Fibroblast of gingiva (primary cell): ENCODE measurements at places on chromosomes 4 and X.
A peak's percentile ranks its signal among the peaks of the same experiment; 100 is the strongest.

DNA sequence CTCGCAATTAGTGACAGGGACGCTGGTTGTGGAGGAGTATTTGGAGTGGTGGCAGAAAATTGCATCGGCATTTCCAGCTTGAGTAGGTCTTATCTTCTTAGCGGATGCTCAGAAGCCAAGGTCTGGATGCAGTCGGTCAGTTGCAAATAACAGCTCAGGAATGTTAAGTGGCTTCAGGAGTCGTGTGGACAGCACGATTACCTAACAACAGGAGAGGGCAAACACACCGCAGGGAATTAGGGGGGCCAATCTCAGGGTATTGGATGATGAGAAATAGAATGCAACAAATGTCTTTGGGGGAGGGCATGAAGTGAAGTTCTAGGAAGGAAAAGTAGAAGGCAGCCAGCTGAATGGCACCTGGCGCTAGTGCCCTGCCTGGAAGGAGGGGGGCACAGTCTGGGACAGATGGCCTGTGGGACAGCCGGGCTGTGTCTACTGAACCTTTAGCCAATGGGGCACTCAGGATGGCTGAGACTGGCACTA, 11.8 kb downstream of the RASL11B start:
- no peak for DNase-seq

DNA sequence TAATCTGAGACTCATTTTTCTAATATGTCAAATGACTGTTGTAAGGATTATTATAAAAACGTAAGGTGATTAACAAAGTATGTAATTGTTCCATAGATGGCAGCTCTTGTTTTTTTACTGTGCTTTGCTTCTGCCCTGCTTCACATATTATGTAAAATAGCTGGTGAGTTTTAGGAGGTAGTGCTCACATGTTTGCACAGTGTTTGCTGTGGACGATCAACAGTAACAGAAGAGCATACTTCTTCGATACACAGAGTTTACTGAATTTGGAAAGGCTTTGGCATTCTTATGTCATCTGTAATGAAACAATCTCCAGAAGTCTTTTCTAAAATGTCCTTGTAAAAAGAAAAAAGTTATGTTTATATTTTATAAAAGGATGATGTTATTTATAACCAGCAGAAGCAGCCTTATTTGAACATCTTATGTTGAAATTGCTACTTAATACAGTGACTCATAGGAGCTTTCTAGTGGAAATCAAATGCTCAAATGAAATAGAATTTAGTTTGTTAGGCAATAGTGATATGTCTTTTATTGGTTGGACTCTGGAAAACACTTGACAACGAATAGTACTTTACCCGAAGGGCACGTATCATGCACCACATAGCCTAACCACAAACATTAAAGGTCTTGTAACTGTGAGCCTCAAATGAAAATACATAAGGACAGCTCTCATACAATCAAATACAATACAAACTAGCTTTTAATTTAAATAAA, 1.9 kb upstream of the MTTP start:
- DNase-seq: peak; percentile 72

DNA sequence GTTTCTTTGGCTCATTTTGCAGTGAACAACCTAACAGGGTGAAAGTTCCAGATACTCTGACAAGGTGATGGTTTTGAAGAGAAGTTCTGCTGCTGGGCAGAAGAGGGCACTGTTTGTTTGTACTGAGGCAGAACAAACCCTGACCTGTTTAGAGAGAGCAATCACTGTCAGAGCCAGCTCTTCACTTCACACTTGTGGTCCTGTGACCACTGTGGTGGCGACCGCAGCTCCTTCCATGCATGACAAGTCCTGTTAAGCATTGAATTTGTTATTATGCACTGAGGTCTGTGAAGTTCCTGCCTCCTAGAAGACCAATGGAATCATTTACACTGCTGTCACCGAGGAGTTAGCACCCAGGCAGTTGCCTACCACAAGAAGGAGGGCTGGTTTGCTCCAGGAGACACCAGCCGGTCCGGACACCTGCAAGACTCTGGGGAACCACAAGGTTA, 86.6 kb downstream of the ZNF330 start:
- DNase-seq: peak; percentile 59

DNA sequence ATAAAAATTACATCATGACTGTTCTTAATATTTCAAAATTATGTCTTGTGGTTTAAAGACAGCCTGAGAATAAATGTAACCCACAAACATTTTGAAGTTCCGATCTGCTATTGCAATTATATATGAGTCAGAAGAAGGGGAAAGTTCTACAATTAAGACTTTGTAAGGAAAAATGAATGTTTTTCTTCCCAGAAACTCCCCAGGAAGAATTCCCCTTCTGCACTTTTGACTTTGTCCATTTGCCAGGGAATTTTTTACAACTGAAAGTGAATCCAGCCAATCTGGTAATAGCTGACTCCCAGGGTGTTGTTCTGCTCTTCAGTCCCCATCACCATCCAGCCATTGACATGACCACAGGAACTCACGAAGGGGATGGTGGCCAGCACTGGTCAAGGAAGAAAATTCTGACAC, 61.6 kb upstream of the NOCT start:
- peak; percentile 94 for DNase-seq

GRCh38 chrX:108456971-108457477, 17.4 kb downstream of the COL4A5 start:
- DNase-seq: peak; percentile 7

DNA sequence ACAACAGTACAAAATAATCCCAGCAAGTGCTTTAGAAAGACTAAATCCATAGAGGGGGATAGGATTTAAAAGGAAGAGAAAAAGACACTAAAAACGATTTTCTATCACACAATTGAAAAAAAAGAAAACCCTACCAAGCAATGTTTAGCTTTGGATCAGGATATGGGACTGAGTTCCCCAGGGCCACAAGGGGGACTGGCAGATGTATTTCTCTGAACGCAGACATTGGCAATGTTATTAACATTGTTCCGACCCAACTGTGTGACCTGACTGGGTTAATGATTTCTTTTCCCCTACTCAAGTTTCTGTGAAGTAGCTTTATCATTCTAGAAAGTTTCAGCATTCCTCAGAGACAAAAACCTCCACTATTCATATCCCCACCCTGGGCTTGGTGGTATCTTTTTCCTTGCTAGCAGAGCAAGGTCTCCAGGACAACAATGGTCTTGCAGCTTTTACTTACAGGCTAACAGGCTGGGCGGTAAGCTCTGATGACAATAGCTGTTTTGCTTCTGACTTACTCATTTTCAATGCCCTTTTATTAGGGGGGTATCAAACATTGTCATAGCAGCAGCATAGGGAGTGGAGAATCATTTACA, 25.8 kb downstream of the SLC7A11 start:
- no peak for DNase-seq

- DNase-seq: no peak
Observed at GRCh38 chr4:189436207-189436606, 504.5 kb upstream of the FRG1 start.

GRCh38 chrX:69387567-69388487, 116.3 kb upstream of the NALF2 start:
- DNase-seq: peak; percentile 7

- no peak for DNase-seq
Observed at GRCh38 chr4:1508161-1509160, 102.2 kb upstream of the NKX1-1 start.

DNA sequence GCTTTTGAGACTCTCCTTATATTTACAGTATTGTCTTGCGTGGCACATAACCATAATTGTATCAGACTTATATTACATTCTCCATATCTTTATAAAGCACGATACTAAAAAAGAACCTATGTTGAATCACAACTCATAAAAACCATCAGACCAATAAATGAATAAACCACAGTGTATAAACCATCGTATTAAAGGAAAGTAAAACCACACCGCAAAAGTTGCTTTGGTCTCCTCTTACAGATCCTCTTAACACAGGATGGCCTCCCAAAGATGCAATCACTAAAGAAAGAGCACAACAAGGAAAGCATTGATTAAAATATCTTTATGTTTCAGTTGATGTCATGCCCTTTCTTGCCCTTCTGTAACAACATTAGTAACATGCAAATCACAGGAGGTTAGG, 437.9 kb downstream of the AFF2 start:
- no peak for DNase-seq

GRCh38 chr4:7518871-7519637, 84.3 kb upstream of the PSAPL1 start:
- no peak for DNase-seq

DNA sequence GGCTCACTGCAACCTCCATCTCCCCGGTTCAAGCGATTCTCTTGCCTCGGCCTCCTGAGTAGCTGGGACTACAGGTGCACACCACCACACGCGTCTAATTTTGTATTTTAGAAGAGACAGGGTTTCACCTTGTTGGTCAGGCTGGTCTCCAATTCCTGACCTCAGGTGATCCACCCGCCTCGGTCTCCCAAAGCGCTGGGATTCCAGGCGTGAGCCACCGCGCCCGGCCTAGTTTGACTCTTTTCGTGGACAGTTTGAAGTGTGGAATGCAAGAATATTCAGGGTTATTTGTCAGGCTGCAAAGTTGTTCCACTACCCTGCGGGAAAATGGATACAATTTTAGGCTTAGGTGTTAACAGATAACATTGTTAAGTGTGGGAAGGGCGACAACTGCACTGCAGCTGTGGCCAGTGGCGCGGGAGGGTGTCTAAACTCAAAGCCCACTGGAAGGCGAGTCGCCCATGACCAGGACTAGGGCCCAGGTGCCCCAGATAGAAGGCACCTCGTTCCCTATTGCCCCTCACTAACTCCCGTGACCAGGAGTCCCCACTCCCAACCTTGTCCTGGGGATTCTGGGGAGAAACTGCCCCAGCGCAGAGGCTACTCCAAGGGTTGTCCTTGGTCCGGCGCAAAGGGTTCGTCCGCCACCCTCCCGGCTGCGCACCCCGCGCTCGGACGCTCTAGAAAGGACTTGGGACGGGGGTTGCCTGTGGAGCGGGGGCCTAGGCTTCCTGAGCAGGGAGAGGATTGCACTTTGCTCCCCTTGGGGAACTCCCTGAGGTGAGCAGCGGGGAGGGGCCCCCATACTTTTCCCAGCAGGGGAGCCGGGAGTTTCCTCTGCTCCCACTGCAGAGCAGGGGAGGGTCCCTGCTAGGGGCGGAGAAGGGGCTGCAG, 1.1 kb upstream of the CD99 start:
- DNase-seq: no peak

GRCh38 chr4:124753941-124754581, 41.5 kb upstream of the ANKRD50 start:
- peak; percentile 43 for DNase-seq

GRCh38 chrX:71214604-71215337, 8.3 kb upstream of the GJB1 start:
- DNase-seq: no peak

DNA sequence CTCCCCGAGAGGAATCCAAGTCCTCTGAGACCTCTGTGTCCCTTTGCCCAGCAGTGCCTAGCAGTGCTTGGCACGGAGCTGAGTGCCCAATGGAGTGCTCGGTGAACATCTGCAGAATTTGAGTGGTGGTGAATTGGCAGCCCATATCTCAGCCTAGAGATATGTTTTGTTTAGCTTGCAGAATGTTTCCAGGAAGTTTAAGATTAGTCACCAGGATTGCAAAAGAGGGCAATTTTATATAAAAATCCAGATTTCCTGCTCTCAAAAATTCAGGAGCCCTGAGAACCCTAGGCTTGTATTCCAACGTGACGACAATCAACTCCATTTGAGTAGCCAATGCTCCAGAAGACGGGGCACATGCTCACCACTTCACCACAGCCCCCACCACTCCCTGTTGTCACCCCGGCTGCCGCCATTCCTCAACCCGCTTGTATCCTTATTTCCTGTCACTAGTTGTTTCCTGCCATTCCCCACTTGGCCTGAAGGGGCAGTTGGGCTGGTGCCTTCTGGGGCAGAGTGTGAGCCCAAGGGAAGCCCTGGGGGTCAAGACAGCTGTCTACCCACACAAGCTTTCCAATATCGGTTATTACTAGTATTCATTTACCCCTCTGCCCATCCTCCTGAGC, 116.9 kb downstream of the EFNB1 start:
- DNase-seq: peak; percentile 63

DNA sequence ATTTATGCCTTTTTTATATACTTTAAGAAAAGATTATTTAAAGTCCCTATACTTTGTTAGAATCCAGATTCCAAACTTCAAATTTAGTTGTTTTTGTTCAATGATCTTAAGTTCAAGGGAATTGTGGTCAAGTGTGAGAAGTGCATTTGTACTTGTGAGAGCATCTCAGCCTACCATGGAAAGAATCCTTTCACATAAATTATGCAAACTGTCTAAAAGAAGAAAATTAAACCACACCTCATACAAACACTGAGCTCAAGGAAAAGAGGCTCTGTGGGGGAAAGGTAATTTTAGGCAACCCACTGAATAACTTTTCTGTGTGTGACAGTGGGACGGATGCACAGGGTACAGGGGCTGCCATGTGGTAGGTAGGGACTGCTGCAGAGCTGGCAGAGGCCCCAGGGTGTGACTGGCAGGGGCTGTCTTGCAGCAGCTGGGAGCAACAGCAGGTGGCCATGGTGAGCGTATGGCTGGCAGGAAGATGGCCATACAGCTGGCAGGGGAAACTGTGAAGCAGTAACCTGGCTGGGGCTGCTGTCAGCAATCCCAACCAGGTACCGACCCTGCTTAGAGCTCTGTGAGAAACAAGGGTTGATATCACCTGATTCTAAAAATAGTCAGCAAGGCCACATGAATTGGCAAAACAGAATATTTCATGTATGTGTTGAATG, 130.6 kb downstream of the UGT8 start:
- DNase-seq: no peak

GRCh38 chrX:39204945-39205344, 403.7 kb downstream of the MID1IP1 start:
- no peak for DNase-seq

DNA sequence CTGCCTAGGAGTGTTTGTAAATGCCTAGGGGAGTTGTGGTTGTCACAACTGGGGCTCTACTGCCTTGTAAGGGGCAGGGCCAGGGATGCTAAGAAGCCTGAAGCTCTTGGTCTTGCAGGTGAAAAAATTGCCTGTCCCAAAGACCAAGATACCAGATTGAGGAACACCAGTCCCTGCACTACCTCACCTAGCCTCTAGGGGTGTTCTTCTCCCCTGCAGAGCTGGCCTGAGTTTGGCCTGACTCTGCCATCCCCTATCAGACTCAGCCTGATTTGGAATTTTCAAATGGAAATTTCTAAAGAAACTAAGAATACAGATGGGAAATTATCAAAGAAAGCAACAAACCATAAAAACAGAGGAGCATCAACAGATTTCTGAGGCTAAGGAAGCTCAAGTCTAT, 90.4 kb downstream of the ZC4H2 start:
- no peak for DNase-seq

DNA sequence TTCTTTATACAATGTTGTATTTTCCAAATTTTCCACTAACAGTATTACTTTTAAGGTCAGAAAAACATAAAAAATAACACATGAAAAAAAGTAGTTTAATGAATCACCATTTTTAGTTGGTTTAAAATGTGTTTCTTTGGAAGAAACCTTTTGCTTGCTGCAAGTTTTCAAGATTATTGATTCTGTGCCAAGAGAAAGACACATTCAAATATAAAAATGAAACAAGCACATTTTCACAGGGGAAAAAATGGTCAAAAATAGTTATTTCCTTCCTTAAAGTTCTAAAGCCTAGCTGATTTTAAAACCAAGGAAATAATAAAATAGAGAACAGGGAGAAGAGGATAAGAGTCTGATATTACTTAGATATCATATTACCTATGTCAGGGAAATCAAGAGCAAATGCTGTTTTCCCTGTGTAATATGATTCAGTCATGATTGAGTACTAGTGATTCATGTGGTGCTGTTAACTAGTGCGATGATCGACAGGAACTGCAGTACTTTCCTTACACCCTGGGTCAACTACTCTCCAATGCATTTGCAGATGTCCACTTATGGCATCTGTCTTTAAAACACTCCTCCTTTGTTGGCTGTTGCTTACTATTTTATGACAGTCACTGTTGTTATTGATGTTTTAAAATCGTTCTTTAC, 103.8 kb downstream of the CAMK2D start:
- DNase-seq: peak; percentile 30
